ENCODE measurements at places on chromosomes 3 and 15.

DNA sequence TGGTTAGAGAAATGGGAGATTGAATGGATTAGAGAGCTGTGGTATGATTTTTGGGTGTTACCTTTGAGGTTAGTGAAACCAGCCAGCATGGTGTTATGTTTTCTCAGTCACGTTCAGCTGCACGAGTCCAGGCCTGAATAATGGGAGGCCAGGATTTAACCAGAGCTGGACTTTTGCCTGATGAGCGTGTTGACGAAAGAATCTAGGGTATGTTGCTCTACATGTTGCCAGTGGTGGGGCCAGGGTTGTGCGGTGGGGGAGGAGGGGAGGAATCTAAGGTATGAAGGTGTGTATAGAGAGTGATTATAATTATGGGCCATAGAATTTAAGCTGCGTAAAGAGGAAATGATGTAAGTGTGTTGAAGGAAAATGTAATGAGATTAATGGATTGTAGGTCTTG lies 22.8 kb downstream of the MINDY2 start:
- DNase-seq: no peak

- DNase-seq: no peak
Observed at GRCh38 chr3:124117486-124117885, 125.6 kb upstream of the ROPN1 start.

DNA sequence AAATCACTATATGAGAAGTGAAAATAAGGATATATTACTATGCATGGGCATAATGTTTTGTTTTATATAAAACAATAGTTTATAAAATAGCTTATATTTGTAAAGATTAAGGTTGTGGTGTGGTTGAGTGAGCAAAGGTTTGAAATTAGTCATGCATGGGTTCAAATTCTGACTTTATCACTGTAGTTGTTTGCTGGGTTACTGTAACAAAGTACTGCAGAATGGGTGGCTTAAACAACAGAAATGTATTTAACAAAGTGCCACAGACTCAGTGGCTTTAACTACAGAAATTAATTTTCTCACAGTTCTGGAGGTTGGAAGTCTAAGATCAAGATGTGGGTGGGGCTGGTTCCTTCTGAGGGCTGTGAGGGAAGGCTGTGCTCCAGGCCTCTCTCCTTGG lies 184.8 kb upstream of the THRB start:
- DNase-seq: no peak

GRCh38 chr3:182795389-182795782 lies 2.1 kb downstream of the ATP11B start:
- DNase-seq: peak; percentile 57

DNA sequence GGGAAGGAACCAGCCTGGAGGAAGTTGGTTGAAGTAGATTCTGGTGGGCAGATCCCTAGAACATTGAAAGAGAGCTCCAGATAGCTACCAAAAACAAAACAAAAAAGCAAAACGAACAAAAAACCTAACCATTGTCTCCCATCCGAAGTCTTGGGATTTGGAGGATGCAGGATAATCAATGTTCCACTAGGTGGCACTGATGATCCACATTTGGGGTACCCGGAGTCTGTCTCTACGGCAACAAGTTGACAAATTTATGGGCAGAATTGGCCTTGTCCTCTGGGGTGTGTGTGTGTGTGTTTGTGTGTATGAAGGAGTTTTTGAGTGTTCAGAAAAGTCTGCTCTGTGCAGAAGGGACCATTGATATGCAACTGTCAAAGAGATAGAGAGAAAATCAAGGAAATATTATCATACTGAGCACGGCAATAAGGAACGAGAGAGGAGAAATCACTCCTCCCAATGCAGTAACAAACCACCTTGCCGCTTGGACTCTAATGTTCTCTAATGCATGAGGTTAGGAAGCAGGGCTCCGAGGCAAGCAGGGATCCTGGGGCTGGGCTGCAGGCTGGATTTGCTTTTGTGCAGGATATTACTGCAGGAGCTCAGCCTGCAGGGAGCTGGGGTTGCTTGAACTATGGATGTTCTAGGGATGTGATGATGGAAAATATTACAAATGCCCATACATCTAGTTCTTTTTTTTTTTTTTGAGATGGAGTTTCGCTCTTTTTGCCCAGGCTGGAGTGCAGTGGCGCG lies 59.8 kb upstream of the KLHL25 start:
- DNase-seq: peak; percentile 62

GRCh38 chr3:30035935-30036567 lies 570.4 kb upstream of the TGFBR2 start:
- no peak for DNase-seq

DNA sequence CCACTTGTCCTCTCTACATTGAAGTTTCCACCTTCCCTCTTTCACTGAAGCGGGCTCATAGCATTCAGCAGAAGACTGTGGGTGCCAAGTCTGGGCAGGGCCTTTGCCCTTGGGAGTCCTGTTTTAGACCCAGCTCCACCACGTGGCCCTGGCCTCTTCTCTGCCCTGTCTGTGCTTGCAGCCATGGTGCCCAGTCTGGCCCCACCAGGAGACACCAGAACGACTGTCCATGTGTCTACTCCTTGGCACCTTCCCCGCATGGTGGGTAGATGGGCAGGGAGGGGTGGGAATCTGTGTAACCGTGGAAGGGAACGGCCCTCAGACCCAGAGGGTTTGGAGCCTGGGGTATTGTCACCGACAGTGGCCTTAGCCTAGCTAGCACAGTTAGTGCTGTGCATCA lies 17.9 kb upstream of the EMC3 start:
- no peak for DNase-seq

DNA sequence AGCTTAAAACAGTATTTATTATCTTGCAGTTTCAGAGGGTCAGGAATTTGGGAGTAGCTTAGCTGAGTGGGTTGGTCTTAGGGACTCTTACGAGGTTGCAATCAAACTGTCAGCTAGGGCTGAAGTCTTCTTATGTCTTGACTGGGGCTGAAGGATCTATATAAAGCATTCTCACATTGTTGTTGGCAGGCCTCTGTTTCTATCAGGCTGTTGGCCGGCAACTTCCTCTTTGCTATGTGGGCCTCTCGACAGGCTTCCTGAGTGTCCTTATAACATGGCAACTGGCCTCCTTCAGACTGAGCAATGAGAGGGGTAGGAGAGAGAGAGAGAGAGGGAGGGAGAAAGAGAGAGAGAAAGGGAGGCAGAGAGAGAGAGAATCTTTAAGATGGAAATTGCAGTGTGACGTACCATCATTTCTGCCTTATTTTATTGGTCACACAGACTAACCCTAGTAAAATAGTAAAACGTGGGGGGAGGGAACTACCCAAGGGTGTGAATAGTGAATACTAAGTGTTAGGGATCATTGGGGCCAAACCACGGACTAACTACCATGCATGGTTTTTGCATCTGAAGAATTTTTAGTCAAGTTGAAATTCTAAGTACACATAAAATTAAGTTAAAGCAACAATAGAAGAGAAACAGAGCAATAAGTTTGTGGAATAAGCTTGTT lies 16.1 kb downstream of the FGF7 start:
- no peak for DNase-seq

DNA sequence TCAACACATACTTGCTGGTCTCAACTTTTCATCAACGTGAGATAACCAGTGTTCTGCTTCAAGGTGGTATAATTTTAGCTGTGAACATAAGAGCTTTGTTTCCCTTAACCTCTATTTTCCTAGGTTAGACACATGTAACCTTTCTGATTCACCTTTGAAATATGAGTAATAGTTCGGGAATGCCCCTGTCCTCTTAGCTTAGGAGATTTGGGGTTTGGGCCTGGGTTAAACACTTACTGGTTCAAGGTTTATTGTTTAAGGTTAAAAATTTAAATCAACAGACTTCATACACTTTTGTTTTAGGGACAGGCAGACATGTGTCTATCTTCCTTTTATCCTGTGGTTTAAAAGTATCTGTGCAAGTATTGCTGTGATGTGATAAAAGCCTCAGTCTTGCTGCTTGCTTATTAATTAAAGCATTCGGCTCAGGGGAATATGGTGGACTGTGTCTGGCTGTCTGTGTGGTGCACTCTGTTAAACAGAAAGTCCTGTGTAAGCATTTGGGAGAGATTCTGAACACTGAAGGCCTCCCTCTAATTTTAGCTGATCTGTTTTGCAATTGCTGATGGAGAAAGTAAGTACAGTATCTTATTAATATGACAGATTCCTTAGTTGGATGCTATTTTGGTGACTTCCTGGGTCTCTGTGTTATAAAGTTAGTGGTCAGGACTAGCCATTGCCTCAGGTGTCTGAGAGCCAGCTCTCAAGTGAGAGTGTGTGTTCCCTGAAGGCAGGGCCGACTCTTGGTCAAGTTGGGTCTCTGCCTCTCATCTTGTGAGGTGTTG lies 81.8 kb downstream of the USP13 start:
- no peak for DNase-seq

DNA sequence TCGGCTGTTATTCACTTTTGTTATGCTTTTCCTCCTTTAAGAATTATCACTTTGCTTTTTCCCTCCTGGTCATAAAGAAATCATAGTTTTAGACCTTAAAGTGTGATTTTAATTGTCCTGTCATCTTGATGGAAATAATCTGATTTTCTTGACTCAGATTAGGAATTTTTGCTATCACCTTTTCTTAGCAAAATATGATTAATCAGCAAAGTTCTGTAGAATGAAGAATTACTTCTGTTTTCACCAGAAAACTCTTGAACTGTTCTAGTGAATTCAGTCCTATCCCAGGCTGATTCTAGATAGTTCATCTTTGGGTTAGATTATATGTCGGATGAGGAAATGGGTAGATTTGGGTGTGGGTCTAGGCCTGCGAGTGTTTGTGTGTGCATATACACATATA lies 12.2 kb downstream of the CMSS1 start:
- no peak for DNase-seq

- no peak for DNase-seq
Observed at GRCh38 chr15:39330061-39330460, 250.8 kb upstream of the THBS1 start.

- DNase-seq: no peak
Observed at GRCh38 chr3:15113471-15113870, 14.5 kb upstream of the RBSN start.

- no peak for DNase-seq
Observed at GRCh38 chr3:82773207-82773606, 1011.8 kb upstream of the GBE1 start.

DNA sequence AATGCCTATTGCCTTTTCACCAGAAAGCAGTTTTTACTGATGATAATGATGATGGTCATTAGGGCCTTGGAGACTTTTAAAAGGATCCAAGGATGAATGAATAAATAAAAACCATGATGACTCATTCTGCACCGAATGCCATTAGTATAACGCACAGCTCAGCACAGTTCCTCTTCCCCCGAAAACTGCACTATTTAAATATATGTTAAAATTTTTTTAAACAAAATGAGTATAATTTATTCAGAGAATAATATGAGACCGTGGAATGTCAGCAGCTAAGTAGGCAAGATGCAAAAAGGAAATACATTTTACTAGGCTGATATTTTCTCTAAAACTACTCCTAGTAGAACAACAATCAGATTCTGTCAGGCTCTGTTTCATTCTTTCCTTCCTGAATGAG lies 83.4 kb upstream of the NANOGP8 start:
- no peak for DNase-seq

DNA sequence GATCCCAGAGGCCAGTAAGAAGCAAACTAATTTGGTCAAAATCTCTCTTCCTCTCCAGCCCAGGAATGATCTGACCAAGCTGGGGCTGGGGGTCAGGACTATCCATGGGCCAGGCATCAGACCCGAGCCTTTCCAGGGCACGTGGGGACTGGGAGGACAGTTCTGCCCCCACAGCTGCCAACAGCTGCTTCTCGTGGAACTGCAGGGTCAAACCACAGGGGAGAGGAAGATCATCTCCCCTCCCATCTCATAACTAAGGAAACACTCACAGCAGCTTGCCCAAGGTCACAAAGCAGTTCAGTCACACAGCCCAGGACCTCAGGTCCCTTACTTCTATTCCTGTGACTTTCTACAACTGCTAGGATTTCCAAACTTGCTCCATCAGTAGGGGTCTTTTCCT lies 47.1 kb downstream of the DAPK2 start:
- DNase-seq: no peak

DNA sequence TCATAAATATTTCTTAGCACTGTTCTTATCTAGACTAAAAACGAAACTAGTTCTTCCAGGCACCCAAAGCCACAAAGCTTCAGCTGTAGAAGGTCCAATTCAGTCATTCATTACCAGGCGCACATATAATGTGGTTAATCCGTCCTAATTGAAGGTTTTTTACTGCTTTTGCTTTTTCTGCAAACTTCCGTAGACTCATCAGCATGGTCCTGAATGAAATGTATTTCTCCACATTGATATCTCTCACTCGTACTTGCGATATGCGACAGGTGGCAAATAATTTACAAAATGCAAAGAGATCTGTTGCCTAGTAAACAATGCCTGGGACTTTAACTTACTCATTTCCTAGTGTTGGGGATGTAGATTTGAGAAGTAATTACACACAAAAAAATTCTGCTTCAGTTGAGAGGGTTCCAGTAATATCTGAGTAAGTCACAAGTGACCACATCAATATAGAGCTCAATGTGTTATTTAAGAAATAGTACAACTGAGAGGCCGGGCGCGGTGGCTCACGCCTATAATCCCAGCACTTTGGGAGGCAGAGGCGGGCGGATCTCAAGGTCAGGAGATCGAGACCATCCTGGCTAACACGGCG lies 75.0 kb upstream of the MBNL1 start:
- peak; percentile 46 for DNase-seq

DNA sequence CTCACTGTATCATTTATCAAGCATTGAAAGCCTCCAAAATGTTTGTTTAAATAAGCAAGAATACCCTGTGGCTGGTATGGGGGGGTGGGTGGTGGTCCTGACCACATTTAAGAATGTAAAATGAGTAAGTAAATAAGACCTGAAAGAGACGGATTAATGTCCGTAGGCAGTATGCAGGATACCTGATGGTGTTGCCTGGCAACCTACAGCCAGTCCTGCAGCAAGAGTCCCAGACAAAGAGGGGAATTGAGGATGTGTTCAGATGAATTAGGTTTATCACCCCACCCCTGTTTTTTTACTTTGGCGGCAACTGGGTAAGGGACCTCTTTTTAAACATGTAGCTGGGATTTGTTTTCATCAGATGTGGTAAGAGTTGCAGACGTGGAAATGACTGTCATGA lies 99.8 kb upstream of the BFSP2 start:
- DNase-seq: no peak

GRCh38 chr3:66021731-66022131 lies 17.0 kb downstream of the MAGI1 start:
- no peak for DNase-seq

DNA sequence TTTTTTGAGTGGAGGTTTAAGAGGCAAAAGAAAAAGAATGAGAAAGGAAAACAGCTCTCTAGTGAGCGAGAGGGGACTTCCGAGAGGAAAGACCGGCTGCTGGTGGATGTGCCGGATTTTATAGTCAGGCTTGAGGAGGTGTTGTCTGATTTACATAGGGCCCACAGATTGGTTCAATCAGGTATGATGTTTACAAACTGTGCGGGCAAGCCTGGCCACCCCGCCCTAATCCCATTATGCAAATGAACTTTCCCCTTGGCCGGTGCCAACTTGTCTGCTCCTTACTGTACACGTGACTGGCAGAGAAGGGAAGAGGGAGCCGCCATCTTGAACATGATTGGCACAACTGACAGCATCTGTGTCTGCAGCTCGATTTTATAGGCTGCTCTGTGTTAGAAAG lies 44.7 kb downstream of the FAM43A start:
- no peak for DNase-seq

GRCh38 chr3:48845170-48845569 lies 2.5 kb downstream of the PRKAR2A start:
- no peak for DNase-seq

Data from activated CD4-positive, alpha-beta T cell treated with anti-CD3 and anti-CD28 coated beads for 36 hours (primary cell).